ENCODE measurements at places on chromosomes 6 and 20.

GRCh38 chr6:2784061-2784460, 18.9 kb downstream of the WRNIP1 start:
- no peak for DNase-seq

- peak; percentile 24 for DNase-seq
Observed at GRCh38 chr6:19551611-19552010, 285.6 kb upstream of the ID4 start.

GRCh38 chr20:47373206-47373733, 16.8 kb upstream of the ZMYND8 start:
- DNase-seq: no peak

GRCh38 chr6:135180542-135181332, at the start of gene MYB:
Gene MYB (plus strand): TSS chr6:135181308. CDS start chr6:135181514, 206 bp downstream.
- peak; percentile 37 for DNase-seq

DNA sequence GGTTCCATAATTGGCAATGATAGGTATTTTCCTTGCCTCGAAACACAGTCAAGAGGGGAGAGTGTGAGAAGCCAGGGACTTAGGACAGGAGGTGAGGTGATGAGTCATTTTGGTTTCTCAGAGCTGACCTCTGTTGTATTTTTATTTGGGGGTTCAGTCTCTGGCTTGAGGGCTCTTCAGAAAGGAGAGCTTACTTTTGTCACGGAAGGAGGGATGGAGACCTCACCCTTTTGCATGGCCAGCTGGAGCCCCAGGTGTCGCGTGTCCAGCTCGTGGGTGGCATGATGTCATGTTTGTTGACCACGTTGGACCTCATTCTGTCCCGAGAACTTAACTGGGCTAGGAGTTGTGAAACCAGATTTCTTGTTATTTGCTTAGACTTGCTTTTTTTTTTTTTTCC, 293.9 kb downstream of the QKI start:
- no peak for DNase-seq

GRCh38 chr6:140403020-140403419, 1028.6 kb upstream of the CITED2 start:
- DNase-seq: no peak

DNA sequence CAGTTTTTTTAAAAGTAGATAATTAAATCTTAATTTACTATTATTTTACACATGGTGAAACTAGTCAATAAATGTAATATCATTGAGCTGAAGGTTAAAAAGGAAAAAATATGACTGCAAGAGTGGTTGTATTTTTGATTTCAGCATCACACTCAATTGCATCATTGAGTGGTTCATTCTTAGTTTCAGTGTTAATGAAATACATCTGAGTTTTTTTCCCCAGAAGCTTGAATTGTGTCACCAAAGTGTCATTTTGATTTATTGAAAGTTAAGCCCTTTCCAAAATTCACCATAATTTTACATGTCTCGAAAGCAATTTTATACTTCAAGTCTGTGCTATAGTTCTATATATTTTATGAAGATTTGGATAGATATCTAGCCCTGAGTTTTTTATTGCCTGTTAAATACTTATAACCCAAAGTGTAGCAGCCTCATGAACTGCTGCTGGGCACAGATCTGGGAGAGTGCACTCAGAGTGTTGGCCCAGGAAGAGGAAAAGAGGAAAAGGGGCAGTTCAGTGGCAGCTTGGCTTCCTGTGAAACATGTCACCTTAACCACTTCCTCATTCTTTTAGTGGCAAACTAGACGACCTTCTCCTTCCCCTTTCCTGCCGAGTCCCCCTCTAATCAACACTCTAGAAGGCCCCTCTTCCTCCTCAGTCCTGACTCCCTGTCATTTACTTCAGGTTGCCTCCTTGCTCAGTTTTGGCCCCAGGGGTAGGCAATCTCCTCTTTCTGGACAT, 140.7 kb downstream of the ESR1 start:
- no peak for DNase-seq

DNA sequence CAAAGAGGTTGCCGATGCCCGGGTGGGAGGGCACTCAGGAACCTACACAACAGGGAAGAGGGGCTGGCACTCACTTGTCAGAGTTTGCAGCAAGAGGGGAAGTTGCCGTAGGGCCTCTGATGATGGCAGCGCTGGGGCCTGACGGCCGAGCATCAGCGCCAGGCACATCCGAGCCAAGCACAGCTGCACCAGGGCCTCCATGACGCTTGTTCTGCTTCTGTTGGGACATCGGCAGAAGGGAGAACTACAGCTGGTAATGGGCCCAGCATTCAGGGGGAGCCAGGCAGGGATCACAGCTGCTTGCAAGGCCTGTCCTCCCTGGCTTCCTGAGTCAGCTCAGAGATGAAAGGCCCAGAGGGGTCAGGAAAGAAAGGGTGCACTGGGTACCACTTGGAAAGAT, 367.7 kb downstream of the CDH4 start:
- no peak for DNase-seq

DNA sequence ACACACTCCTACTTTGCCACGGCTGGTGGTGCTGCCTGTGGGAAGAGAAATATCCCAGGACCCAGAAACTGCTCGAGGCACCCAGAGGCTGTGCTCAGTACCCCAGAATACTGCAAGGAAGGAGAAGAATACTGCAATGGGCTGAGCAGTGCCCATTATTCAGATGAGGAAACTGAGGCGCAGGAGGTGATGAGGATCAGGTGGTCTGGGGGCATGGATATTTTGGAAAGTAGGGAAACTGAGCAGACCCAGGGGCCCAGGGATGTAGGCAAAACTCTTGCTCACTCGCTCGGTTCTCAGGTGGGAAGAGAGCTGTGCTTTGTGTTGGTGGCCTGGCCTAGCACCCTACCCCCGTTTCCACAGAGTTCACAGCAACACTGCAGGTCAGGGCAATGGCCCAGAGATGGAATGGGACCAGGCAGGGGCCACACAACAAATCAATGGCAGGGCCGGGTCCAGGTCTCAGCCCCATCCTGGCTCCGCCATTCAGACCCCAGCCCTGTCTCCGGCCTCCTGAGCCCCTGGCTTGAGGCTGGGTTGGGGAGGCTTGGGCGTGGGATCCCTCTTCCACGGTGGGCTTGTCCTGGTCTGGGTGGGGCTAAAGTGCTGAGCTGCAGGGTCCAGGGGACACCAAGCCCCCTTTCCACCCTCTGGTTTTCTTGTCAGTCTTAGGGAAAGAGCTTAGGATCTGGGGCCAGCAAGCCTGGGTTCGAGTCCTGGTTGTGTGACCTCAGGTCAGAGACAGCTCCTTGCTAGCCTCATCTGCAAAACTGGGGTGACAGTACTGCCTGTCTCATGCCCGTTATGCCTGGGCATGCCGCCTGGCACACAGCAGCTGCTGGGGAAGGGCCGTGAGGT, 33.9 kb downstream of the SUN5 start:
- no peak for DNase-seq

DNA sequence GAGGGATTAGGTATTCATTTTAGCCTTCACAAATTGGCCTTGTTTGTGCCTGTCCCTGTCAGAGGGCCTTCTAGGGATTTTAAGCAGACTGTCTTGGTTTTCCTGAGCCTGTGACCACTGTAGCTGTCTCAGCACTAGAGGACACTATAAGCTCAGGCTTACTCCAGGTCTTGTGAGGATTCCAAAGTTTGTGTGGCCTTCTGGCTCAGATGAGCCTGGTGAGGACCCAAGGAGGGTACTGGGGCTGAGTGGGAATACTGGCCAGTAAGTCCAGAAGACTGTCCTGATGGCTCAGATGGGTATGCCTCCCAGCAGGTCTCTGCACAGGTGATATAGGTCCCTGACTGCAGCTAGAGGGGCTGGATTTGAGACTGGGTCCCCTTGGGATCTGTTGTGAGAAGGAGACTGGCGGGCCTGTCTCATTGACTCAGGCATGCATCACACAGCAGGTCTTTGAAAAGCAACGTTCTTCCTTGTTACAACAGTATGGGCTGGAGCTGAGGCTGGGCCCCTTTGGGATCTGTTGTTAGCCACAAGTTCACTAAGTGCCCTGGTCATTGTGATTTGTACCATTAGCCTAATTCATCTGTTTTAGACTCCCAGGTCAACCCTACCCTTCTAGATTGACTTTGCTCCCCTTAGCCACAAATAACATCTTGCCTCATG, 26.3 kb upstream of the TFB1M start:
- peak; percentile 60 for DNase-seq

GRCh38 chr6:29112135-29112534, 4.3 kb downstream of the OR2J3 start:
- no peak for DNase-seq

GRCh38 chr6:154488248-154488593, 22.3 kb downstream of the CNKSR3 start:
- DNase-seq: no peak

DNA sequence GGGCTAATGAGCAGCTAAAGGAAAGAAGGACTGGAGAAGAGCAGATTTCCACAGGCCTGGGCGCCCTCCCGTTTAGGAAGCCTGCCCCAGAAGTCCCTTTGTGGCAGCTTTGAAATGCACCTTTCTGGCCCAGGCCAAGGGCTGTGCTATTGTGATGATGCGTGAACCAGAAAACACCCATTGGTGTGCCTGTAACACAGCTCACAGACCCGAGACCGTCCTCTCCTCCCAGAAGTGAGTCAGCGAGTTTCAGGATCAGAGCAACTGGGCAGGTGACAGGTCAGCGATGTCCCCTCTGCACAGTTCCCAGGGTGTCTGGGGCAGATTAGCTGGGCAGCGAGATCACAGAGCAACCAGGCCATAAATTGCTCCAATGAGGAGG, 71.9 kb upstream of the SULF2 start:
- DNase-seq: no peak

All from kidney glomerular epithelial cell (primary cell).